Activated CD4-positive, alpha-beta memory T cell treated with anti-CD3 and anti-CD28 coated beads, Interleukin-2, amount 10 ng/mL, durations not matched to agents 7 days and 5 days (primary cell): ENCODE measurements at places on chromosomes 5 and 9. TPM values are rescaled to one million over a fixed set of nuclear protein-coding genes. Genes with fewer than 3 reads are reported as not detected.

LCN12 gene
- 2.5 TPM for total RNA-seq

KIF20A gene
- 50.7 TPM for total RNA-seq

TAF11L10 gene
- total RNA-seq: not detected

ACTBL2 gene
- total RNA-seq: not detected

SV2C gene
- 0.33 TPM for total RNA-seq

UGCG gene
- 20.9 TPM for total RNA-seq

DNAH5 gene
- not detected for total RNA-seq

FER gene
- total RNA-seq: 6.0 TPM
